ENCODE measurements at places on chromosomes 4 and X.
A peak's percentile ranks its signal among the peaks of the same experiment; 100 is the strongest.

DNA sequence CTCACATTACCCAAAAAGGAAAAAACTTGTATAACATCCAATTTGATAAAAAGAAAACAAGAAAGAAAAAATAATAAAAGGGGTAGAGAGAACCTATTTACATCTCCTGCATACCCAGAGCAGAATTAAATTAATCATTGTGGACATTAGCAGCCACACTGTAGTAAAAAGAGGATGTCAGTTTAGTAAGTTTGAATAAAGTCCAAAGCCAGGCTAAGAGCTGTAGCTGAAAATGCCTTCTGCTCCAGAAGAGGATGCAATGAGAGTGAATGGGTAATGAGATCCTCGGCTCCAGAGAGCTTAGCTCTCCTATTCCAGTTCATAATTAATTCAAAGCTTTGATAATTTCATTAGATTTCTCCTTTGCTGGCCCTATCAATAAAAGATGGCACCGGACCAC, 78.2 kb downstream of the SLC10A7 start:
- no peak for DNase-seq

GRCh38 chr4:99645638-99646037, 12.0 kb downstream of the C4orf54 start:
- no peak for DNase-seq

- DNase-seq = no peak
Observed at GRCh38 chr4:5877392-5877791, 15.5 kb downstream of the CRMP1 start.

- DNase-seq = no peak
Observed at GRCh38 chr4:41933997-41934503, 1.2 kb upstream of the TMEM33 start.

- DNase-seq = no peak
Observed at GRCh38 chrX:97126020-97126419, 242.3 kb downstream of the RPA4 start.

DNA sequence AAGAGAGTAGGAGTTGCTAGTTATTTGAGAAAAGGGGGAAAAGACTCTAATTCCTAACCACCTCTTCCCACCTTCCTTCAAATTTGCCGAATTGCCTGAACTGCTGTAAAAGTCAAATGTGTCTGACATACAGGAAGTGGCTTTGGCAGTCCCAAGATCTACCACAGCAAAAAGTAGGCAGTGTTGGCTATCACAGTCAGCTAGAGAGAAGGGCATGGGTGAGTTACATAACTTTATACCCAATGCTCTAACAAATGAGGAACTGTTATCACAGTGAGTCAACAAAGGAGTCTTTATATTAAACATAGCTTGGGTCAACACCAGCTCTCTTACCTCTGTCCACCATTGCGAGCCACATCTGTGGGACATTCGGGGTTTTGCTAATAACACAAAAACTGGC, 2.4 kb upstream of the MBNL3 start:
- peak; percentile 23 for DNase-seq

DNA sequence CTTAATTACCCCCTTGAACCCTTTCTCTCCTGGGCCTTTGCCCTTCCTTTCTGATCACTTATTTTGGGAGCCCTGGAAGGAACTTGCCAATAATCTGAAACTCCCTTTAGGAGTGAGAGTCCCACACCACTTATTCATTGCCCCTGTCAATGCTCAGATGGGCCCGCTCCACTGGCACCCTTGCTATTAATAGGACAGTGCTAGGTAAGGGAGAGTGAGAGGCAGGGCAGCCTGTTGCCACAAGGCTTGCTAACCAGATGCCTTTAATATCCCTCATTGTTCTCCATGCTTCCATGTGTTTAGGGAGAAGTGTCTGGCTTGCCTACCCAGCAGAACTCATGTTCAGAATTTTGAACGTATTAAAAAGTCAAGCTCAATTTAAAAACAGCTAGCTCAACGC, 1.7 kb upstream of the NHS start:
- DNase-seq = no peak

GRCh38 chrX:119410027-119410819, 11.1 kb downstream of the SLC25A43 start:
- no peak for DNase-seq

DNA sequence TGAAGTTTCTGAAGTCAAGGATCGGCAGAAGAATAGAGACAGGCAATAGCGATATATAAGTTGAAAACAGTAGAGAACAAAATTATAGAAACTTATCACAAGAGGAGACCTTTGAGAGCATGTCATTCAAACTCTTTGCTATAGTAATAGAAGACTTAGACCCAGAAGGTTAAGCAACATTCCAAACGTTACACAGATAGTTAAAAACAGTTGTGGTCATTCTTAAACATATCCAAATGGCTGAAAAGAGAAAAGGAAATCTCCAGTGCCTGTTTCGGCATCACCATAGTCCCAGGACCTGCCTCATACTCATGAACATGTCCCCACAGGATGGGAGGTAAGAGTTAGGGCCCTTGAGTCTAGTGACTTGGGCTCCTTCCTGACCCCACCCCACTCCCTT, 258.1 kb upstream of the NOCT start:
- DNase-seq = no peak

DNA sequence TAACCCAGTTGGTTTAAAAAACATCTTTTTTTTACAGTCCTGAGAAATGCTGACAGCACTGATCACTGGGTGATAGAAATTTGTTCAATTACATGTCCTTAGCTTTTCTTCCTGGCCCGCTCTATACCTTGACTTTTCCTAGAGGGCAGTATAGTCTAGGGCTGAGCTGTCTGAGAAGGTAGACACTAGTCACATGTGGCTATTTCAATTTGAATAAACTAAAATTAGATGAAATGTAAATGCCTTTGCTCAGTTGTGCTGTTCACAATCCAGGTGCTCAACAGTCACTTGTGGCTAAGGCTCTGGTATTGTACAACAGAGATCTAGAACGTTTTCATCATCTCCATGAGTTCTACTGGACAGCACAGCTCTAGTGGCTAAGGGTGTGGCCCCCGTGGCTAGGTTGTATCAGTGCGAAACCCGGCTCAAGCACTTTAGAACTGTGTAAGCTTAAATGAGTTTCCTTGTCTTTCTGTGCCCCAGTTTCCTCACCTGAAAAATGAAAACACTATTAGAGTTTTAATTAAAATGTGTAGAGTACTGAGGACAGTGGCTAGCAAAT, 111.6 kb upstream of the WDR17 start:
- DNase-seq = no peak

DNA sequence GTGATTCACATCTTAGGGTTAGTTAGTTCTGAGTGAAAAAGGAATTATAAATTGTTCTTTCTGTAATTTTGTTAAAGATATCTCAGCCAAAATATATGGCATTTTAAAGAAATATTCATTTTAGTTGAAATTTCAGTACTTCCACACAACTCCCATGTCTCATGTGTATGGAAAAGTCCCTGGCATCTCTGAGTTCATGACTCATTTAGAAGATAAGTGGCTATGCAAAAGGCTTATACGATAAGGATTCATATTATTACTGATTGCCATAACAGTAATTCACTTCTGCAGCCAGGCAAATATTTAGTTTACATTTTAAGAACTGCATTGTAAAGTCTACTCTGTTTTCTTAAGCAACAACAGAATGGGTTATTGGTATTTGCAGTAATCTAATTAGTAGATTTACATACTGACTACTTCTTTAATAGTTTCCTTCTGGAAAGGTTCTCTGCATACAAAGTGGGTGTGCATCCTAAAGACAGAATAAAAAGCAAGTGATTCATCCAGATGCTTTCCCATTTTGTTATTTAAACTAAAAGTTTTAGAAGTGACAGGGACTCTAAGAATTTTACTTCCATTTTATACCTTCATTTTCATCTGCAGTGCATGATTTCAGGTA, 682.4 kb upstream of the PABPC4L start:
- DNase-seq = no peak

- DNase-seq = no peak
Observed at GRCh38 chr4:109040441-109040840, 262.0 kb downstream of the COL25A1 start.

GRCh38 chr4:146176891-146177290, 1.4 kb downstream of the LSM6 start:
- DNase-seq = no peak

GRCh38 chr4:183504930-183505610, at the start of gene ING2:
ING2 (plus strand) TSS chr4:183505058; CDS start chr4:183505196, 138 bp downstream.
- no peak for DNase-seq

- DNase-seq = no peak
Observed at GRCh38 chrX:101785142-101785541, 125.5 kb upstream of the ARMCX2 start.

- DNase-seq = no peak
Observed at GRCh38 chrX:31604629-31605221, 532.9 kb upstream of the FTHL17 start.

- DNase-seq = no peak
Observed at GRCh38 chr4:35539404-35540055, 704.8 kb downstream of the ARAP2 start.

DNA sequence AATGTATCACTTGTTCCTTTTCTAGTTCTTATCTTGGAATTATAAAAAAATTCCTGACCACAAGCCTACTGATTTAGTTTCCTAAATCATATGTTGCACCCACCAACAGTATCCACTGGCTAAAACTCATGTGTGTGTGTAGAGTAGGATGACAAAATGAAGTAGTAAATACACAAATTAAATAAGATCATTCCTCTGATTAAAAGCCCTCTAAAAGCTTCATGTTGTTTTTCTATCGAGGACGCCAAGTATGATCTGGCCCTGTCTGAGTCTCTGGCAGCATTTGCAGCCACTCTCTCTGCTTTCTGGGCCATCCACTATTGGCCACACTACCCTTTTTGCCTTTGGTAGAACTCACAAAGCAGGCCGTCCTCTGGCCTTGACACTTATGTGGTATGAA, 183.4 kb downstream of the PACRGL start:
- no peak for DNase-seq

GRCh38 chr4:54779036-54779435, 121.3 kb downstream of the KIT start:
- DNase-seq = no peak

DNA sequence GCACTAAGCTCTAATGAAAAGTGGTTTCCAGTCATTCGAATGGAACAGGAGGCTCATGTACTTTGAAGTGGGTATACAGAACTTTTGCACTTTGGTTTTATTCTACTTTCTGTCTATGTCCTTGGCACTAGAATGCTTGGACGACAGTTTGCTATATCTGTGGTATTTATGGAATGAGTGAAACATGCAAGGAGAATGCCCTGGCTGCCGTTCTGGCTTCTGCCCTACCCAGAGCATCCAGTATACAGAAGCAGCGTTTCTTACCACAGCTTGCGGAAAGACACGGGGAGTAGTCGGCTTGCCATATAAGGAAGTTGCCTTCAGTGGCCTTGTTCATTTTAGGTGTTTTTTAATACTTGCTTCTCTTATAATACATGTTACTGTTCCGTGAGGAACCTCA, 98.0 kb downstream of the TBL1X start:
- no peak for DNase-seq

DNA sequence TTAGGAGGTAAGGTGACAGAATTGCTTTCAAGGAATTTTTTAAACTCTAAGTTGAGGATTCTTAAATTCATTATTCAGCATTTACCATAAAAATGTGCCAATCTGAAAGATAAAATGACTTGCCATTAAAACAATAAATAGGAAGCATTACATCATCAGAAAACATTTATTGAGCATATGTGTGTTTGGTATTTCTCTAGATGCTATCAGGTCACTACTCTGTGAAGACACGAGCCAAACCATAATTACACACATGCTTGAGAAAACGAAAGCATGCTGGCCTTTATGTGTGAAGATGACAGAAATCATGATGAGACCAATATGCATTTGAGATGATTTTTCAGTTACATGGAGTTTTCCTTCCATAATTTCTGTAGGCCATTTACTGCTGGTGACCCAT, 12.3 kb upstream of the IL21 start:
- DNase-seq = no peak

DNA sequence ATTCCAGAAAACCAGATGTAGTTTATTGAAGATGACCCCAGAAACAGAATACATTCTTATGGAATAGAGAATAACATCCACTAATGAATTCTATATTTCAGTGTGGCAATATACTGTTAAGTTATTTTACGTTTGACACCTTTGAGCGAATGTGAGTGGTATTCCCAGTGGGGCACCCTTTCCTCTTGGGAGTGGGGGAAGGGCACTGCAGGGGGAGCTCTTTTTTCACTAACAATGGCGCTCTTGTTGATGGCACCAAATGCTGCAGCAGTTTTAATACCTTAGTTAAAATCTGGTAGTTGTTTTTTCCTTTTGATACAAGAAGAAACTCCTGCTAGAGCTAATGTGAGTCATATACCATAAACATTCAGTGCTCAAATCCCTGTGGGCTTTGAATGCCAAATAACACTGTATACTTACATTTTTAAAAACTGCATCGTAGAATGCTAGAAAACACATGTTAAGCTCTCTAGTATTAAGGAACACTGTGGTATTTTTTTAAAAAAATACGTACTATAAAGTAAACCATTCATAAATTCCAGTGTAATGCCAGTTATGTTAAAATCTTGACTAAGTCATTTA, 178.5 kb downstream of the DCHS2 start:
- DNase-seq = no peak

- DNase-seq = peak; percentile 20
Observed at GRCh38 chr4:54712206-54712605, 54.4 kb downstream of the KIT start.

DNA sequence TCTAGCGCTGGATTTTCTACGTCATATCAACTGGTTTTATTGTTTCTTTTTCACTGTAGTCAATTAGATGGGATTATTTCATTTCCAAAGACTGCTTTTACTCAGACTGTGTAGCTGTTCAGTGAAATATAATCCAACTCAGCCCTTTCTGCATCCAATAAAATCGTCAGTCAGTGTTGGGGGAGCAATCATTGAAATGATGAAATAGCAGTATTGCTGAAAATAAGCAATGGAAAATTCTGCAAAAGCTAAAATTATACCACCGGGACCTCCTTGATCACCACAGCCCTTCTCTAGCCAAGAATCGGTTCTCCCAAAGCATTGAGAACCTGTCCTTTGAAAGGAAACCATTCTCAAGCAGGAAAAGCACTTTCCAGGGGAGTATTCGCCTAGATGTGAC, 243.1 kb upstream of the TENM3 start:
- no peak for DNase-seq

DNA sequence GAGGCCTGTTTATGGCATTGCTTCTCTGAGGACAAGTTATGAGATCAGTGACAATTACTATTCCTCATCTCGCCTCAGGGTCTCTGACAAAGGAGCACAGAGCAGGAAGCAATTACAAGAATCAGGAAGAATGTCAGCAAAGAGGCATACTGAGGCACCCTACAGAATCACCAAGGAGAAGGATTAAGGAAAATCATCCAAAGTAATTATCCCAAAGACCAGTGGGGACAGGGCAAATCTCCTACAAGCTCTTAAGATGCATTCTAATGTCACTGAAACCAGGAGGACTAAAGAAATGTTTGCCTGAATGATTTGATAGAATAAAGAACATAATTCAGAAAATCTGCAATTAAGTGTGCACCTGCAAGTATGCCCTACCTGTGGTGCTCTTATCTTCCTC, 206.2 kb downstream of the RCHY1 start:
- DNase-seq = no peak

DNA sequence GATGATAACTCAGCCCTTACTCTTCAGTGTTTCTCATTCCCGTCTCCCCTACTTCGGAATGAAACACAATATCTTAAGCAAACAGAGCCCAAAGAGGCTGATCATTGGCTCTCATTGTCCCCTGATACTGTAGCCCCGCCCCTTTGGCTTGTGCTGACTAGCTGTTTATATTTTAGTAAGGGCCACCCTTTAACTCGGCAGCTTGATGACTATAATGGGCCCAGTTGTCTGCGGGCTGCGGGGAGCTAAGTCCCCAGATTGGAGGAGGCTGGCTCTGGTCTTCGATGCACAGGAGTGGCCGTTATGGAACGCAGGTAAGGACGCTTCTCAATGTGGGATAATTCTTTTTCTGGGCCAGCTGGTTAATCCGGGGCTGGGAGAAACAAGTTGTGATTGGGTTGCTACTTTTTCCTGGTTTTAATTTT, at the start of gene TRIM2:
TSS of gene TRIM2 (plus strand) at position 197 of the 425 bp plus-strand sequence. CDS start at position 285, 88 bp downstream.
- peak; percentile 20 for DNase-seq
